NCI-H345 (cell line): ENCODE measurements at places on chromosomes 1 and 21.

DNA sequence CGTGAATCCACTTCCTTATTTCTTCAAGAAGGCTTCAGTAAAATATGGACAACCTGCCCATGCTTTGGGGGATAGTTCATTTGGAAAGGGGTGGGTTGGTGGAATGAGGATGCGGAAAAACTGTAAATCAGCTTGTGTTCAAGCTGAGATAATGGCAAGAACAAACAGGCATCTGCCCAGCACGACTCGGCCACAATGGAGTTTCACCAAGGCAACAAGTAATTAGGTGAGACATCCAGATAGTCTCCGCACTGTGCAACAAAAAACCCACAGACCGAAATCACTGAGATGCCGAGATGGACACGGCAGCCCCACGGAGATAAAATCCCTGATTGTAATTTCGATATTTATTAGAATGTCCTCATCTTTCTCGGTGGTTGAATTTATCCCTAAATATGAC, 455.2 kb downstream of the AJAP1 start:
- peak; percentile 87 for DNase-seq

DNA sequence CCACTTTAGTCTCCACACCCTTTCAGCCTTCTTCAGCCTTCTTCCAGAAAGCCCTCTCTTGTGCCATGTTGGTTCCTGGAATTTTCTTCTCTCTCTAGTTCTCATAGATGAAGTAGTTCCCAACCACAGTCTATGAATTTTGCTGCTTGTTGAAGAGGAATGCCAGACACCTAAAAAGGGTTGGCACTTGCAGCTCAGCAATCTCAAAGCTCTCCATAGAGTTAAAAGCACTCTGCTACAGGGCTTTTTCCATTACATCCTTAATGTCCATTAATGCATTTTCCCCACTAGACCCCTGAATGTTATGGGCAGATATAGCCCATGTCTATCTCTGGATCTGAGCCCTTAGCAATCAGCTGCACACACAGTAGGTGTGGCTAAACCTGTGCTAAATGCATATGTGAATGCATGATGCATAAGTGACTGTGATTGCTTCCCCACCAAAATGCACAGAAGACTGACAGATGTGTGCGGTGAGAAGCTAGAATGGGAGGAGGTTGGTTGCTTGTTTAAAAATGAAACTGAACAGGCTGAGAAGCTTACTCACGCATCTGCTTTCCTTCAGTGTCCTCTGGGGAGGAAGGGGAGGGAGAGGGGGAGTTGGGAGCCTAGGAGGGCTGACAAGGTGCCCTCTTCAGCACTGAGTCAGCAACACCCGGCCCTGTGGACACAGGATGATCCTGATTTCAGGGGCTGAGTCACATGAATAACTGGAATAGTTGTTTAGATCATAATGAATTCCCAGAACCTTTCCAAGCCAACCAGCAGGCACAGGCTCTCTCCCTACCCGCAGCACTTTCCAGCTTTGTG, 146.1 kb upstream of the FGGY start:
- peak; percentile 5 for DNase-seq

GRCh38 chr1:27138368-27138767, 16.6 kb downstream of the SLC9A1 start:
- DNase-seq: no peak

- no peak for DNase-seq
Measured at GRCh38 chr21:42699196-42699595, 45.8 kb downstream of the PDE9A start.
